Ureter (tissue), 1 donor: ENCODE measurements at places on chromosomes 12 and 14.
A peak's percentile ranks its signal among the peaks of the same experiment; 100 is the strongest.

DNA sequence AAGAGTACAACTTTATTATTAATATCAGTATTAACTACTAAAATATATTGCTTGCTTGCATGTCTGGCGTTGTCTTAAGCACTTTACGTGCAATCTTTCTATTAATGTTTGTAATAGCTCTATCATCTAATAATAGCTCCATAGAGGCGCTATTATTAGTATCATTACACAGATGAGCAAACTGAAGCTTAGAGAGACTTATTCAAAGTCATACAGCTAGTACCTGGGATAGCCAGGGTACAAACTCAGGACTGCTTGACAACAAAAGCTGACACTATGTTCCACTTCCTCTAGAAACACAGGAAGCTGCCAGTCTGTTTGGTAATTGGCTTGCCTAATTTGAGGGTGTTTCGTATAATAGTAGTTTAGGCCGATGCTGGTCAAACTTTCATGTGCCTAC lies 523.2 kb downstream of the RMST start:
- DNase-seq = no peak

DNA sequence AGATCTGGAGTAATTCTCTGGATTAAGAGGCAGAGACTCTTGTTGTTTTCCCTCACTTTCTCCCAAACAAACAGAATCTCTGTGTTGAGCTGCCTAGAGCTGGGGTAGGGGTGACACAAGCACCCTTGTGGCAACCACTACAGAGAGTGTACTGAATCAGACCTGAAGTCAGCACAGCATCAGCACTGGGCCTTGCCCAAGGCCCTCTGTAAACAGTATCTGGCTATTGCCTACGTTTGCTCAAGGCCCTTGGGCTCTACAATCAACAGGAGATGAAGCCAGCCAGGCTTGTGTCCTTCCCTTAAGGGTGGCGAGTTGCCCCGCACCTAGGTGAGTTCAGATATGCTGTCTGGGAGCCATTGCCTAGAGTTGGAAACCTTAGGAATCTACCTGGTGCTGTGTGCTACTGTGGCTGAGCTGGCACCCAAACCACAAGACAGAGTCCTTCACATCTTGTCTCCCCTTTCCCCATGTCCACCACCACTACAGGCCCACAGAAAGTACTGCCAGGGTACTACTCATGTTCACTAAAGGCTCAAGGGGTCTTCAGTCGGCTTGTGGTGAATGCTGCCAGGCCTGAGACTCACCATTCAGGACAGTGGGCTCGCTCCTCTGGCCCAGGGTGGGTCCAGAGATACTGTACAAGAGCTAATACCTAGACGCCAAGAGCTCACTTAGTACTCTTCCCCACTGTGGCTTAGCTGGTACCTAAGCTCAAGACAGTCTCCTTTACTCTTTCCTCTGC lies 206.8 kb downstream of the SYNE2 start:
- DNase-seq = no peak

- DNase-seq = peak; percentile 73
Observed at GRCh38 chr14:21525962-21526671, at the start of gene SALL2. Gene SALL2 (minus strand): TSS chr14:21526346. CDS start chr14:21526127, 219 bp downstream.

- DNase-seq = peak; percentile 43
Observed at GRCh38 chr14:74503291-74503937, 9.8 kb downstream of the ISCA2 start.

- no peak for DNase-seq
Observed at GRCh38 chr14:87084908-87085307, 908.1 kb downstream of the GALC start.

DNA sequence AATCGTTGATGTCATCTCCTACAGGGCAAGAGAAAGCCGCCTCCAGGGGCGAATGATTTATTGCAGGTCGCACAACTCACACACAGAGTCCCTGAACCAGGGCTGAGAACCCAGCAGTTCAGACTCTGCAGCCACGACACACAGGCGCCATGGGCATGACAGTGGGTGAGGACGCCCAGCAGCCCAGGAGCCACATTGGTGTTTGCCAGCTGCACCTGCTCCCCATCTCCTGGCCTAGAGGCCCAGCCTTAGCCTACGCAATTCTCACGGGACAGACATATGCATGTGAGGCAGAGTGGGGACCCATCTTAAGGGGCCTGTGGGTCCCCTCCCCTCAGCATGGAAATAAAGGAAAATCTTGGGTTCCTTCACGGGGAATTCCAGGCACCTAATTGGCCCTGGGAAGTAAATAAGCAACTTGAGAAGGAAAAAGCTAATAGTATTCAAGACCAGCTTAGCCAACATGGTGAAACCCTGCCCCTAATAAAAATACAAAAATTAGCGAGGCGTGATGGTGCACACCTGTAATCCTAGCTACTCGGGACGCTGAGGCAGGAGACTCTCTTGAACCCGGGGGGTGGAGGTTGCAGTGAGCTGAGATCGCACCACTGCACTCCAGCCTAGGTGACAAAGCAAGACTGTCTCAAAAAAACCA lies 69.3 kb downstream of the RIMBP2 start:
- DNase-seq = no peak

GRCh38 chr14:103654619-103655018 lies 25.6 kb downstream of the KLC1 start:
- DNase-seq = no peak

DNA sequence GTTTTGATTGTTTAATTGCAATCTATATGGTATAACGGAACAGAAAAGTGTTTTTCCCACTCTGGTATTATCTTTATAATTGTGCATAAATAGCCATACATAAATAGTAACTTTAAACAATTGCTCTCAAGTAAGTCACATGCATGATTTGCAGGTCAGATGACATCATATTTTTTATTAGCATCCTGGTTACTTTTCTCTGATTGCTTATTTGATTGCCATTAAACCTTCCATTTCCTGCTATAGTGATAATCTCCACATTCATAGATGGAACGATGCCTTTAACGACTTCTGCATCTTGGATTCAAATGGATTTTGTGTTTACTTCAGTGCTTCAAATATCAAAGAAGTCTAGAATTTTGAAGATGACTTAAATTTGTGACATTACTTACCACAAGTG lies 3.5 kb upstream of the KLRK1 start:
- no peak for DNase-seq

DNA sequence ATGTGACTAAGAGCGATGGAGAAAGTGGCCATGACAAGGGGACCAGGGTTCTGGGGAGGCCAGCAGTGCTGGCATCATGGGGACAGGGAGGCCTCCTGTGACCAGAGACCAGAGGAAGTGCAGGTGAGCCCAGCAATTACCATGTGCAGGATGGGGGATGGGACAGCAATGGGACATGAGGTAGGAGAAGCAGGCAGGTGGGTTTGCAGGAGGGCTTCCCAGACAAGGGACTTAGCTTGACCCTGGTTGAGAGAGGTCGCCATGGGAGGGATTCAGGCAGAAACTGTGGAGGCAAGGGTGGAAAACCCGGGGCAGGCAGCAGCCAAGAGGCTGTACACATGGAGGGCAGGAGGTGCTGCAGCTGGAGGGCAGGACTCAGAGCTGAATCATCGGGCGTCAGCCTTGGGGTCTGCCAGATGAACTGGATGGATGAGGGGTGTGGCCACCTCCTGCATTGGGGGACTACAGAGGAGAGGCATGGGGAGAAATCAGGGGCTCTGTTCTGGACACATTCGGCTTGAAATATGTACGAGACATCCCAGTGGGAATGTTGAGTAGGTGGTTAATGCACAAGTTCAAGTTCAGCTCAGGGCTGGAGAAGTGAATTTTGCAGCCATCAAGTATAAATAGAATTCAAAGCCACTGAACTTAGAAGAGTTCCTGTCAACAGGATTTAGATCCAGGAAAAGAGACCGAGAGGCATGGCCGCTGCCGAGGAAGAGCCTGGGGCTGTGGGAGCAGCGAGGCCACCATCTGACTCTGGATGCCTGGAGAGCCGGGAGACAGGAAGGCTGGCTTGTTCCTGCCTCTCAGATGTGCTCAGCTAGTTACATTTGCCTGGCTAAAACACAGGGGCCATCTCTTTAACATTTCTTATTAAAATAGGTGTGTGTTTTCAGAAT lies 36.6 kb downstream of the SFSWAP start:
- DNase-seq = no peak

DNA sequence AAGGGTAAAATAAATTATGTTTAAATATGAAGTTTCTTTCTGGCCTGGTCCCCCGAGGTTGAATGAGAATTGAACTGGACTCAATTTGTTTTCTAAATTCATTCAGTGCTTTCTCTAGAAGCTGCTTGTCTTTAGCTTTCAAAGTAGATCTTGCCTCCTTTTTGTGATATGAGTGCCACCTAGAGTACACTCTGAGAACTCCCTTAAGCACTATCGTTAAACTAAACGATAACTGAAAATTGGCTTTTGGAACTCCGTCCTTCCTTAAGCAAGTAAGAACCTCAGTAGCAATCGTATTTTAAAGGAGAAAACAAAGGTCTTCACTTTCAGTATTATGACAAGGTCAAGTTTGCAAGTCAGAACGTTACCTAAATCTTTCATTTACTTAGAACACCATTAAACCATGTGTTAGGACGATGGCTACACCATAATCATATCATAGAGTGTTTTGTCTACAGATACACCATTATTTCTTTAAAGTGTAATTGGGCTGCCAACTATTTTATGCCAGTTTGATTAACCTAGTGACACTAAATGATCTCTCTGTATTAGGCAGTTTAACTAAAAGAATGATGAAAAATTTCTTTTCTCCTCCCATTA lies 364.8 kb downstream of the SNAPC1 start:
- DNase-seq = no peak

- no peak for DNase-seq
Observed at GRCh38 chr12:102372087-102372486, 108.3 kb downstream of the IGF1 start.

GRCh38 chr14:88421286-88421685 lies 35.8 kb downstream of the SPATA7 start:
- DNase-seq = no peak

GRCh38 chr14:74865156-74865555 lies 10.8 kb downstream of the PROX2 start:
- DNase-seq = no peak

GRCh38 chr14:100816286-100816949 lies 9.5 kb upstream of the MEG3 start:
- no peak for DNase-seq

- DNase-seq = no peak
Observed at GRCh38 chr12:24356240-24356804, 406.9 kb upstream of the SOX5 start.

DNA sequence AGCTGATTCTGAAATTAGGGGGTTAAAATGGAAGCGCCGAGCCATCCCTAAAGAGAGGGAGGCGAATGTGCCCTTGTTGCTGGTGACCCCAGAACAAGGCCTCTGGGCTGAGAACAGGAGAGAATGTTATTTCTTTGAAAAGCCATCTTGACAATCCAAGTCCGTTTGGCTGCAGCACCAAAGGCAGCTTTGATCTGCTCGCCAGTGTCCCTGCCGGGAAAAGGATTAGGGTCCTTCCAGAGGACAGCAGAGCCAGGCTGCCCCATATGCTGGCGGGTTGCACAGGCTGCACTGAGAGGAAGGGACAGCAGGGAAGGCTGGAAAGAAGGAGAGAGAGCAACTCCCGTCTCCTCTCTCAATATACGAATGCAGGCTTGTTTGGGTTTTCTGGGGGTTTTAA lies 141.7 kb downstream of the TMEM132C start:
- DNase-seq = no peak

DNA sequence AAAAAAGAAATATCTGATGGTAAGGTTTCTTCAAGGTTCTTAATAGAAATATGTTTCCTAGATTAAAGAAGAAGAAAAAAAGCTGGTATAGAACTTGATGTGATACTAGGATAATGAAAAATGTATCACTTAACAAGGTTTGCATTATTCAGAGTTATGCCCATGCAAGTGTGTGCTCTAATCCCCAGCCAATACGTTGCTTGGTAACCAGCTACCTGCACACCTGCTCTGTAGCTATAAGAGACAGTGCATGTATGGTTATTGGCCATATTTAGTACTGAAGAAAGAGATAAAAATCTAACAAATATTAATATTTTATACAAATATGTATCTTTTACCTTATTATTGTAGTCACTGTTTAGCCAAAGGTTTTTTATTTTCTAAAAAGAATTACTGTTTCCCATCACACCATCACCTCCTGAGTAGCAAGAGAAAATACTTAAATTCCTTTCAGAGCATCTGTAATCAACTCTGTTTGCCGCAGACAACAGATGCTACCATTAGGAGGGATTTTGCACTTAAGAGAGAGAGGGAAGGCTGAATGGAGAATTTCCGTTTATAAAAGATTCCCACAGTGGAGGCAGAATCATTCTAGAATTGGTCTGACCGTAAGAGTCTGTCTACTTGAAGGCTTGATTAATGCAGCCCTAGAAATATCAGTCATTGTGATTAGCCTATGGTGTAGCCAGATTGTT lies 115.6 kb downstream of the NEDD1 start:
- DNase-seq = no peak

DNA sequence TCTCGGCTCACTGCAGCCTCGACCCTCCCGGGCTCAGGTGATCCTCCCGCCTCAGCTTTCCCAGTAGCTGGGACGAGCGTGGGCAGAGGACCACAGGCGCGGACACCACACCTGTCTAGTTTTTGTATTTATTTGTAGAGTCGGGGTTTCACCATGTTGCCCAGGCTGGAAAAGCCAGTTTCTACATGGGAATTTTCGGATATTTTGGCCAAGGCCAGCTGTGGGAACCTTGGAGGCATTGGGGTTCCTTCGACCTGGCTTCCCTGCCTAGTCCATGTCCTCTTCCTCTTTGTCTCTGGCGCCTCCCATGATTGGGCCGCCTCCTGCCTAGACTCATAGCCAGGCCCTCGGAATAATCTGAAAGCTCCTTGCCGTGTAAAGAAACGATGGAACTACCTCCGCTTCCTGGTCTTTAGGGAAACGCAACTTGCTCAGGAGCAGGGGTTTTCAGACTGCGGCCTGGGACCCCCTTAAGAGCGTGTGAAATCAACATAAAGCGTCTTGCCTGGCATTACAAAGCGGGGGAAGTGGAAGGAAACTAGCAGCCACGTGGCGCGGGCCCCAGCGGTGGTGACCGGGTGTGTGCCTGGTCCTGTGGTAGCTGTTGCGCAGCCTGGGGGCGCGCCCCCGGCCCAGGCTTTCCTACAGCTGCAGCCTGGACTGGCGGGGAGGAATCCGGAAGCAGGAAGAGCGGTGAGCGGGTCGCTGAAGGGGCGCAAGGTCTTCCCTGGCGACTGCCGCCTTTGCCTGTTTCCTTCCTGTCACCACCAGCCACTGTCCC lies 1.4 kb upstream of the HSP90AA1 start:
- DNase-seq = peak; percentile 73

GRCh38 chr12:45697371-45697770 lies 32.1 kb upstream of the ARID2 start:
- no peak for DNase-seq

DNA sequence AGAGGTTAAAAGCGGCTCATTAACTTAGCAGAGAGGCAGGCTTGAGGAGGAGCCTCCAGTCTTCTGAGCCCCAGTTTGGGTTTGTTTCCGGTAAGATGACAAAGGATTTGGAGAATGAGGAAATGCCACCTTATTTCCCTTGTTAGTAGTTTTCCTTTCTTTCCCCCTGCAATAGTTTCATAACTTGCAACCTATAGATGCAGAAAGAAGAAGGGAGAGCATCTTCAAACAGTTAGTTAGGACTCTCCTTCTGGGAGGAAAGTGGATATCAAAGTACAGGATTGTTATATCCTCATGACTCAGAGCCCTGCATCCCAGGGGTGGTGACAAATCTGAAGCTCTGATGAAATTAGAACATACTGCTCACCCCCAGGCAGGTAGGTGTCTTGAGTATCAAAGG lies 180.7 kb upstream of the SLC38A2 start:
- no peak for DNase-seq
